Kidney glomerular epithelial cell (primary cell): ENCODE measurements at places on chromosomes 2 and 18.

- DNase-seq = no peak
Measured at GRCh38 chr2:48098539-48098938, 192.2 kb upstream of the FBXO11 start.

DNA sequence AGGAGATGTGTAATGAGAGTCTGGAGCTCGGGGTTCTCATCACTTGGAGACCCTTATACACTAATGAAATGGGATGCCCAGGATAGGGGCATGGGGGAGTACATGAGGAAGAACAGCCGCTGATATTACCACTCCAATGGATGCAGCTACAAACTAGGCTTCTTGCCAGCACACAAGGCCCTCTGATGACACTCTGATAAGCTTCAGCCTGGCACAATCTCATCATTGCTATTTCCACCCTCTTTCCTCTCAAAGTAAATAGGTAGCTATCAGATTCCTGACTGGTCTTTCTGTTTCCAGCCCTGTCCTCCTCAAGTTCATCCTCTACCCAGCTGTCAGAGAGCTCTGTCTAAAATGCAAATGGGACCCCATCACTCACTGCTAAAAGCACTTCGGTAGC, 103.0 kb downstream of the GPR39 start:
- DNase-seq = no peak

GRCh38 chr18:77090546-77091174, 41.9 kb downstream of the MBP start:
- no peak for DNase-seq

DNA sequence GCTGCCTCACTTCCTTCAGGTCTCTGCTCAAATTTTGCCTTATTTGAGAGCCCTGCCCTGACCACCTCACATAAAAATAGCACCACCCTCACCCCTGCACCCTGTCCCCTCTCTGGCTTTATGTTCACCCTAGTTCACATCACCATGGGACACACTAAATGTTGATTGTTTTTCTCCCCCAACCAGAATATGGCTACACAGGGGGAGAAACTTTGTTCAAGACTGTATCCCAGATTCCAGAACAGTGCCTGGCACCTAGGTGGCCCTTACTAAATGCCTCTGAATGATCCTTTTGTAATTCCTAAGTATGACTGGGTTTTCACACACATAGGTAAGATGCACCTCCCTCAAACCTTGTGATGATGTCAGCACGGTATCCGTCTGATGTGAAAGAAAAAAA, 28.4 kb upstream of the CATIP start:
- no peak for DNase-seq

DNA sequence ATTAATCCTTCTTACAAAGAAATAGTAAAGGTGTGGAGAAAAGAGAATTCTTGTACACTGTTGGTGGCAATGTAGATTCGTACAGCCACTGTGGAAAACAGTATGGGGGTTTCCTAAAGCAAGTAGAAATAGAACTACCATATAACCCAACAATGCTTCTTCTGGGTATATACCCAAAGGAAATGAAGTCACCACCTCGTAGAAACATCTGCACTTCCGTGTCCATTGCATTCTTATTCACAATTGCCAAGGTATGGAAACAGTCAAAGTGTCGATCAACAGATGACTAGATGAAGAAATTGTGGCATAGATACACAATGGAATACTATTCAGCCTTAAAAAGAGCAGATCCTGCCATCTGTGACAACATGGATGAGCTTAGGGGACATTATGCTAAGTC, 93.4 kb upstream of the TGIF1 start:
- no peak for DNase-seq

DNA sequence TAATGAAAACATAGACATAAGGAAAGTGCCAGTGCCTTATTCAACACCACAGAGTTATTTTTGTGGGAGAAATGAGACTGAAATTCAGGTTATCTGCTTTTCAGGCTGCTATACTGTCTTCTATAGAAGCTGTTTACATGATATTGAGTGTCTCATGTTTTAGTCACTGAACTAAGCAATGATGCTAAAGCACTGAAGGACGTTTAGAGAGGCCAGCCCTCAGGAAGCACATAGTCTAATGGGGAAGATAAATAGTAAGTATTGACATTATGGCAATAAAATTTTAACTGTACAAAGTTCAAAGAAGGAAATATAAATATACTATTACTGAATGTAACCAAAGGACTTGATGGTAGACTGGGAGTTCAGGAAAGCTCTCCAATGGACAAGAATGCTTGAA, 186.4 kb upstream of the ZC3H15 start:
- no peak for DNase-seq

DNA sequence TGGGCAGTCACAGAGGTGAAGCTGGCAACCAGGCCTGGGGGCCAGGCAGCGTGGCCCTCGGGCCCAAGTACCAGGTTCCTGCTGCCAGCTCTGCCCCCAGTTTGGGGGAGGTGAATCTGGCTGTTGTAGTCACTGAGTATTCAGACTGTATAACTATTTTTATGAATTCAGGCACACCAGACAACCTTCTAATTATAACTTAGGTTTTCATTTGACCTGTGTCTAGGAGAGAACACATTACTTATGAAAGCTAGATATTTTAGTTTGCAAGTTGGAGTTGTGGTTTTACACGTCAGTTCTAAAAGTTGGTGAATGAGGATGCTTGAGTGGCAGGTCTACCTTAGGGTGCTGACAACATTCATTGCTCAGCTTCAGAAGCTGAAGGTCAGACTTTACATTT, 71.7 kb downstream of the LIMS1 start:
- DNase-seq = no peak

- DNase-seq = no peak
Measured at GRCh38 chr2:168182550-168183249, 64.7 kb downstream of the STK39 start.

- DNase-seq = no peak
Measured at GRCh38 chr2:20966061-20966595, 77.7 kb downstream of the APOB start.

- DNase-seq = no peak
Measured at GRCh38 chr2:9203876-9204275, 2.7 kb upstream of the ASAP2 start.

- DNase-seq = no peak
Measured at GRCh38 chr2:20594957-20595356, 55.9 kb downstream of the HS1BP3 start.

DNA sequence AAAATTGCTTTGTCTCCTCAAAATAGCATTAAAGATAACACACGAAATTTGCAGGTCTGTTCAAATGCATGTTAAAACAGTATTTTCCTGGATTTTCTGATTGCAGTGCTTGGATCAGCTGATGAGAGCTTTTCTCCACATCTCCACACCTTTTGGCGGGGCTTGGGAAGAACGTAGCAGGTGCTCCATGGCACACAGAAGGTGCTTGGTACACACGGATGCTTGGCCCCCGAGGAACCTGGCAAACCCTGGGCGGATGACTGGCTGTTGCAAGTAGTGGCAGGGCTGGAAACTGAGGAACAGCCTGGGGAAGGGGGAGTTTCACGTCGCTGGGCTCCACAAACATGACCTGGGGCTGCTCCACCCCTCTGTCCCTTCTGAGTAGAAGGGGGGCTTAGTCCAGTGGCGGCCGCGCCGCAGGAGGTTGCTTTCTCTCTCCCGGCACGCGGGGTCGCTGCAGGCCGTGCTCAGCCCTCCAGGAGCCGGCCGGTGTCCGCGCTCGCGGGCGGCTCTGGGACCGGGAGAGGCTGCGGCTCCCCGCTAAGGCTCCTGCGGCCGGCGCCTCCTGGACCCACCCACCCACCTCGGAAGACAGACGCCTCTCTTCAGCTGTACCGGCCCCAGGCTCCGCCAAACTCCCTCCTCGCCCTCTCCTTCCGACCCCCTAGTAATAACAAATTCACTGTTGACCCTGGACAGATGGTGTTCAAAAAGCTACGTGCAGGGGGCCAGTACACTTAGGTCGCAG, 69.3 kb downstream of the MARCO start:
- peak; percentile 10 for DNase-seq

- no peak for DNase-seq
Measured at GRCh38 chr2:219302412-219302968, 6.7 kb downstream of the PTPRN start.

GRCh38 chr2:128155970-128156369, 65.0 kb downstream of the UGGT1 start:
- no peak for DNase-seq

DNA sequence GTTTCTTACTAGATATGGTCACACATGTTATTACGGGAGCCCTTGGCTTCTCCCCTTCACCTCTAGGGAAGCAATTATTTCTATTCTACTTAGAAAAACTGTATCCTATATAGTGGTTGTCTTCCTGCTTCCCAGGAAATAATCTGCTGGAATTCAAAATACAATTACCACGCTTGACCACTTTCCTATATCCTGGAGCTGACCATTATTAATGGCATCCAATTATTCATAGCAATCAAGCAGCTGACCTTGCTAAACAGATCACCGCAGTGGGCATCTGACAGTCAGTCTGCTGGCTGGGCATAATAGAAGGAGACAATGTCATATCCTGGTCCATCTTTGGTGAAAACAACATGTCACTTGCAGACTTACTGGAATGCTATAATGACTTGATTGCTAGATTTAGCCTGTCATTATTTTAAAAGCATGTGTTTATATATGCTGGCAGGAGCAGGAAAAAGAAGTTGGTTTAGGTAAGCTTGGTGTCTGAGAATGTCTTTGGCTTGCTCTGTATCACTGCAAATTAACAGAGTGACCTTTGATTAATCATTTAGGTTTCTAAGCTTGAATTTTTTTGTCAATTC, 325.6 kb upstream of the FAM98A start:
- DNase-seq = no peak

GRCh38 chr18:24009651-24010333, 4.8 kb upstream of the TTC39C start:
- DNase-seq = no peak

DNA sequence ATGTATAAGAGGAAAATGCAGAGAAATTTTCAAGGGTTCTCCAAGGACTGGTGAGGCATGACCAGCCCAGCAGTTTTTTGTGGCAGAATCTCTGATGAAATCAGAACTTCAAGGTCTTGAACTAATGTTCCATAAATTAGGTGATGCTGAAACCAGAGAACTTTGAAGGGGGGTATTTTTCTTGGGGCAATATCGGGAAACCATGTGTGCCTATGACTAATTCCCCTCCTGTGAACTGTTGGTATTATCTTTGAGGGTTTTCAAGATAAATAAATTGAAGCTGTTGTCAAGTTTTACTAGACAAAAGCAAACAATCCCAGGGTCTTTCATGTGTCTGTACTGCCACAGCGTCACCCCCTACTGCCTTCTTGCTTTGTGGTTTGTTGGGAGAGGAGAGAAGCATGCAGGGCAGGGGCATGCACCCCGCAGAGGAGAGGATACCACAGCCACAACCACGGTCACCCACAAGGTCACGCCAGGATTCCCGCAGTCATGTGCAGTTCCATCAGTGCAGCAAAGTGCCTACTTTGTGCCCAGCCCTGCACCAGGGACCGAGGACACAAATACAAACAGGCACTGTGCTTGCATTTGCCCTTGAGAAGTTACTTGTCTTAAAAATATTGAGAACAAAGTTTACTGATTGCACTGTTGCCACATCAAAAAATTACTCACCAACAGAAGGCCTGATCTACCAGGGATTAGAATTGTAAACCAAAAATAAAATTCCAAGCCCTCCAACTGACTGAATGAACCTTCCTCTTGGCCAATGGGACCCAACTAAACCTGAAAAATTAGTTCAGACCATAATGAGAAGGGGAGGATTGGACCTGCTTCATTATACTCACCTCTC, 413.3 kb upstream of the TRIB2 start:
- peak; percentile 89 for DNase-seq

DNA sequence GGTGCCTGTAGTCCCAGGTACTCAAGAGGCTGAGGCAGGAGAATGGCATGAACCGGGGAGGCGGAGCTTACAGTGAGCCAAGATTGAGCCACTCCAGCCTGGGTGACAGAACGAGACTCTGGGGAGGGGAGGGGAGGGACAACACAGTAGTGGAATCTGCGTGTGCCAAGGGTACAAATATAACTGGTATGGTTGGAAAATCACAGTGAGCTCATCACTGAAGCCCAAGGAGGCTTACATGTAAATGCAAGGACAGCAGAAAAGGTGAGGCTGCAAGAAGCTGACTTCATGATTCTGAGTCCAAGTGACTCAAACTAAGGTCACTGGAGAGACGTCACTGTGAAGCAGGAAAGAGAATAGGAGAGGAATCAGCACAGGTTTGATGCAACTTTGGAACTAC, 9.2 kb downstream of the SEPTIN10 start:
- DNase-seq = peak; percentile 60

DNA sequence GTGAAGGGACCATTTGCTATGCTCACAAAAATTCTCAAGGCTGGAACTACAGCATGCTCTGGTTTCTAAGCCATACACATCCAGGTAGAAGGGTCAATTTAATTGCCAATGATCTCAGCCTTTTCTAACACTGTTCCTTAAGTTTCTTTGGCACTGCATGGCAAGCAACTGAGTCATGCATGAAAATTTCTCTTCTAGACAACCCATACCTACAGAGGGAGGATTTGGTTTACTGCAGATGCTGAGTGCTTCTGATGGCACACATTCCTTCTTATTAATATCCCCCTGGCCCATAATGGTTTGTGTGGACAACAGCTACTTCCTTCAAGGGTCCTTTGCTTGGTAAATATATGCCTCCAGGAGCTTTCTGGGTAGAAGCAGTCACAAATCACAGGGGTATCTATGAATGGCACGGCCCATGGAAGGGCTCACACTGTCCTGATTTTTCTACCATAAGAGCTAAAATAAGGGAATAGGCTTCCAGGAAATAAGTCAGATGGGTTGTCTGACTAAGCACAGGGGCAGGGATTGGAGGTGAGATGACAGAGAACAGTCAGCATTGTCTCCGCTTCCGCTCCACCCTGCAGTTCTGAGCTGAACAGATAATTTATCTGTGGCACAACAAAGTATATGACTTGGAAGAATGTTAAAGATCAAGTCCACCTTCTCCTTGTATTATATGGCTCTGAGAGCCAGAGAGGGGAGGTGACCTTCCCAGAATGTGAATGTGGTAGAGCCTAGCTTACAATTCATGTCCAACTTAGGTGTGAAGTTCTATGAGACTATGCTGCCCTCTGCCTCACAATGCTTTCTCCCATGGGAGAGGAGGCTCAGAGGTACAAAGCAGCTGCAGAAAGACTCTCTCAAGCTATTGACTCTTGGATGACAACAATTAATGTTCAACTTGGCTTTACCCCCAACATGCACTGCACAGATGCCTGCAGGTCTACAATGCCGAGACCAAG, 199.2 kb upstream of the TNP1 start:
- no peak for DNase-seq

DNA sequence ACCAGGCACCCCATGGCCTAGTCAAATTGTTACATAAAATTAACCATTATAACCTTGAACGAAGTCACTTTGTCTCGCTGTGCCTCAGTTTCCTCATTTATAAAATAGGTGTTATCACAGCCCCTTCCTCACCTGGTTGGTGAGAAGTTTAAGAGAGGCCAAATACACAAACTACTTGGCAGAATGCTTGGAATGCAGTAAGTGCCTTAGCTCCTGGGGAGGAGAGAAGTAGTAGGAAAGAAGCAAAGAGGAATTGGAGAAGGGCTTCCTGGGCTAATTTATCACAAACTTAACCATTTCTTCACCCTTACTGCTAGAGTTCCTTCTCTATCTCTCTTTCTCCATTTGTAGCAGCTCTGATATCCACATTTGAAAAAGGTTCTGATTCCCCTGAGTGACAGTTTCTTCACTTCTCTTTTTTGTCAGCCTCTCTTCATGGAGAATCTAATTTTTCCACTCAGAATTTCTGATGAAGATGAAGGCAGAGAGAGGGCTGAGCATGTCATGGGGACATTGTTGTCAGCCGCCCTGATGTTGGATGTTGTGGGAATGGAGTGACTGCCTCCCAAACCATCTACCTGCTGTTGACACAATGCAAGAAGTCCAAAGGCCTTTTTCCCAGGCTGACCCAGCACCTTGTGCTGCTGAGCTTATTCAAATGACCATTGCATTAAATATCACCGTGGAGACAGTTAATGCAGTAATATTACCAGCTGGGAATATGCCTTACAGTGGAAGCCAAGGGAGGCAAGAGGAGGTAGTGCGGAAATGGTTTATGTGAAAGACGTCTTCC, 60.4 kb downstream of the BOD1L2 start:
- DNase-seq = no peak
